ENCODE measurements at places on chromosomes 2 and 18.

DNA sequence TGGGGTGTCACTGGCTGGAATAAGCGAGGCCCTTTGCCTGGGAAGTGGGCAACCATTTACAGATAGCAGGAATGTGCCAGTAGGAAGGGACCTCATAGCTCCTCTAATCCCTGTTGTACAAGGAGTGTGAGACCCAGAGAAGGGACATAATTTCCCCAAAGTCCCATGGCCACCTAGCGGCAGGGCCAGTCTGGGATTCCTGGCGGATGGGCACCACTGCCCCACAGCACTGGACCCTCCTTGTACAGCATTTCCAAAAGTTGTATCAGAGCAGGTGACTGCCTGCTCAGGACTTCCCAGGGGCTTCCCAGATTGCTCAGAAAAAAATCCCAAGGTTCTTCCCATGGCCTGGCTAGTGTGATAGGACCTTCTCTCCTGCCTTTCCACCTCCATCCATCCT lies 185.8 kb downstream of the GLI2 start:
- no peak for DNase-seq

DNA sequence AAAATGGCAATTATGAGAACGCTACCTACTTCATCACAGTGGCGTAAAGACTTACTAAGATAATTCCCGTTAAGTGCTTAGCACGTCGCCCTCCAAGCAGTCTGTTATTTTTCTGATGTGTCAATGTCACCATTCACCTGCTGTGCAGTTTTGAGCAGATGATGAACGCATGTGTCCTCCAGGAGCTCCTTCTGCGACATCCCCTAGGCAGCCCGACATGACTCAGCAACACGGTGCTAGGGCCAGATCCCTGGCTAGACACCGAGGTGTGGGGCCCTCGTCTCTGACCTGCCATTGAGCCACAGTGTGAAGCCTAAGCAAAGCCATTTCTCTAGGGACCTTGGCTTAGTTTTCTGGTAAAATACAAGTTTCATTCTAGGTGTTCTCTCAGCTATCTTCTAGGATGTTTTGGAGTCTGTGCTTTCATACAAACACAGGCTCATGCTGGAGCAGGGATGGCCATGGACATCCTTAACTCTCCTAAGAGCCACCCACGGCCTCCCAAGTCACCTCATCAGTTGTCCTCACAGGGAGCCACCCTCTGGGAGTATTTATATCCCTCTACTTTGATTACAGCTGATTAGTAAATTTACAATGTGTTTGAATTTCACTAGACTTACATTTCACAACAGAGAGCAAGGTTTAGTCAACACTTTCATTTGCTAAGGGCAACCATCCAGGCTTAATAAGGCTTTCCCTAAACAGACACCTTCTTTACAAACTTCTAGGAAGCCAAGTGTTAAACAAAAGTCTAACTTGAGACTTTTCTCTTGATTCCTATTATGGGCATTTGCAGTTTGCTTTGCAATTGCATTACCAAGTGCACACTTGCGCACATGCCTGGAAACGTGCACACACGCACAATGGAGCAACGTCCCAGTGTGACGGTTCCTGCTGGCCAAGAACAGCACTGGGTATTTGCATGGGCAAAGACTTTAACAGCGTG lies 376.8 kb upstream of the ID2 start:
- peak; percentile 38 for DNase-seq

DNA sequence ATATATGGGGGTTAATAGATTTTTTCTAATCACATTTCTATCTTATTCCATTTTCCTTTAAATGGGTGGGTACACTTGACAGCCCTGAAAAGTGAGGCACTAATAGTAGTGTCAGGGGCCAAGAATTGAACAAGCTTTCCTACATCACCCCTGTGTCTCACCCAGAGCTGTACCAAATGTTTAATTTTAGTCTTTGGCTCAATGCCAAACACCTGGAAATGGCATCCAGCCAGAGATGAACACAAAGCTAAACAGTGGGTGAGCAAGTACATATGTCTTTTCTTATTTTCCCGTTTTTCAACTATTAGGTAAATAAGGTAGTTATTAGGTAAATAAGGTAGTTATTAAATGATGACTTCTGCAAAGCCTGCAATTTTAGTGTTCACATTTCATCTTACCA lies 276.3 kb upstream of the ERBB4 start:
- DNase-seq, result no peak

DNA sequence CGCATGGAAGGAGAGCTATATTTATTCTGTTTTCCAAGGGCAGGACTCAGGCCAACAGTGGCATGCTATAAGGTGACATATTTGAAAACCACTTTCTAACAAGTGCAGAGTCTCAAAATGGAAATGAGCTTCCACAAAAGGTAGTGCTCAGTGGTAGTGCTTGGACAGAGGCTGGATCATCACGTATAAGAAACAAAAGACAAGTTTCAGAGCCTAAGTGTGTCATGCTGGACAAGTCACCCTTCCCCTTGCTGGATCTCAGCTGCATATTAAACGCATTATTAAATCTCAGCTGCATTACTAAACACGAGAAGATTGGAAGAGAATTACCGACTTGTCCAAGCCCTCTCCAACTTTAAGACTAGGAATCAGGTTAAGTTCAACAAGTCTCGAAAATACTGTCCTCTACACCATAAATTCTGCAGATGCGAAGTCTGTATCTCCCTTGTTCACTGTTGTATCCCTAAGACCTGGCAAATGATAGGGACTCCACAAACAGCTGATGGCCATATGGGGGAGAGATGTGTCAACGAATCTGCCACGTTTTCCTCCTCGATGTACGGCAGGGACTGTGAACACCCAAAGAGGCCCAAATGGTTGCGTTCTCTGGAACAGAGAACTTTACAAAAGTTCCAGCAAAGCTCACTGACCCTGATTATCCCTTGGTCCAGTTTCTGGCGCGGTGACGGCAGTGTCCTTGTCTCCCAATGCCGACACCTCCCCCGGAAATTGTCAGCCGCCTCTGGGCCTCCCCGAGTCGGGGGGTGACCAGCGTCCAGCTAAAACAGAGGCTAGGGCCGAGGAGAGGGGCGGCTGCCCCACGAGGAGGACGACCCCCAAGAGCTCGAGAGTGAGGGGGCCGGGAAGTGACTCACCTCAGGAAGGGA lies 611 bp downstream of the NOL10 start:
- no peak for DNase-seq

- no peak for DNase-seq
These were observed 112.2 kb downstream of the OSBPL6 start for GRCh38 chr2:178306352-178307073.

DNA sequence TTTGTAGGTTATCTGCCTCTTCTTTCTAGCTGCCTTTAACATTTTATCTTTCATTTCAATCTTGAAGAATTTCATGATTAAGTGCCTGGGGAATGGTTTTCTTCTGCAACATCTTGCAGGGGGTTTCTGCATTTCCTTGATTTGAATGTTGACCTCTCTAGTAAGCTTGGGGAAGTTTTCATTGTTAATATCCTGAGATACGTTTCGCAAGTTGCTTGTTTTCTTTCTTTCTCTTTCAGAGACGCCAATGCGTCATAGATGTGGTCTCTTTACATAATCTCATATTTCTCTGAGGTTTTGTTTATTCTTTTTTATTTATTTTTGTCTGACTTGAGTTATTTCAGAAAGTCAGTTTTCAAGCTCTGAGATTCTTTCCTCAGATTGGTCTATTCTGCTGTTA lies 225.7 kb downstream of the XIRP2 start:
- no peak for DNase-seq

GRCh38 chr18:76496194-76496890 lies 1.3 kb upstream of the ZNF516 start:
- peak; percentile 53 for DNase-seq

DNA sequence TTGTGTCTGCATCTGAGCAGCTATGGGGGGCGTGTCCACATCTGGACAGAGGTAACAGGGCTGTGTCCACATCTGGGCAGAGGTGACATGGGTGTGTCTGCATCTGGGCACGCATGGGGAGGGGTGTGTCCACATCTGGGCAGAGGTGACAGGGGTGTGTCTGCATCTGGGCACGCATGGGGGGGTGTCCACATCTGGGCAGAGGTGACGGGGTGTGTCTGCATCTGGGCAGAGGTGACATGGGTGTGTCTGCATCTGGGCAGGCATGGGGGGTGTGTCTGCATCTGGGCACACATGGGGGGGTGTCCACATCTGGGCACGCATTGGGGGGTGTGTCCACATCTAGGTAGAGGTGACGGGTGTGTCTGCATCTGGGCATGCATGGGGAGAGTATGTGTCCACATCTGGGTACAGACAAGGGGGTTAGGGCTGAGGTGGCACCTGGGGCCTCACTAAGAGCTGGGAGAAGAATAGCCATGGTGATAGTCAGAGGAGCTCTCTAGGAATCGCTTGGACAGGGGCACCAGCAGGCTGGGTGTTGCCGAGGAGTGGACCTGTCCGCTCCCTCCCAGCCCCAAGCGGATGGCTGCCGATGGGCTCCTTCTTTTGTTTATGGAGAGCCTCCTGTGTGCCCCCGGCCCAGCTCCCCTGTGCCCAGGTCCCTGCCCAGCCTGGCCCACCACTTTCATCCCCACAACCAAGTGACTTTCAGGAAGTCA lies 177.8 kb downstream of the EIPR1 start:
- no peak for DNase-seq

GRCh38 chr2:203599509-203599908 lies 64.4 kb upstream of the RAPH1 start:
- DNase-seq, result no peak

DNA sequence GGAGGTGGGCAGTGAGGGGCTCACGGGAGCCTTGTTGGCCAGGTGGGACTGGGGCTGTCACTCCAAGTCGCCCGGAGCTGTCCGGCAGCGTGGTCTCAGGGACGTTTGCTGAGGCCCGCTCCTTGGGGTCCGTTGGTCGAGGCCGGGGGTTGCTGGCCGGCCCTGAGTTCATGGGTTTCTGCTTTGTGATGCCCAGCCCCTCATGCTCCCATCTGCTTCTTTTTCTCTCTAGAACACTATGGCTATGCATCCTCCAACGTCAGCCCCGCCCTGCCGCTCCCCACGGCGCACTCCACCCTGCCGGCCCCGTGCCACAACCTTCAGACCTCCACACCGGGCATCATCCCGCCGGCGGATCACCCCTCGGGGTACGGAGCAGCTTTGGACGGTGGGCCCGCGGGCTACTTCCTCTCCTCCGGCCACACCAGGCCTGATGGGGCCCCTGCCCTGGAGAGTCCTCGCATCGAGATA lies 14.5 kb downstream of the NFATC1 start:
- no peak for DNase-seq

- no peak for DNase-seq
These were observed 40.1 kb upstream of the TAF1B start for GRCh38 chr2:9803023-9803805.

DNA sequence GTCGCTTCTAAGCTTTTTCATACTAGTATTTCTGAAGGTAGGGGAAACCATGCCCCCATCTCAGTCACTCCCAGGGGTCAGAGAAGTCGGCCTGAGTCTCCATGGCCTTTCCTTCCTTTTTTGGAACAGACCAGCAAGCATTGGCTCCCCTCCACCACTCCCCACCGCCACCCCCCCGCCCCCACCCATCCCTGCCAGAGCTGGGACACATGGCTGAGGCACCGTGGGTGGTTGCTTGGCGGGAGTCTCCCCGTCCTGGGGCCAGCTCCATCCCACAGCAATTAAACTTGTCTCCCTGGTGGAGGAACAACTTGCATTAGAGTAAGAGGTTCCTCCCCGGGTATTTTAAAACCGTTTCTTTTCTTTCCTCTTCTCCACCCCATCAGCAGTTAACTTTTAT lies 100.8 kb upstream of the TFPI start:
- no peak for DNase-seq

GRCh38 chr2:108949316-108950239 lies 39.4 kb downstream of the EDAR start:
- DNase-seq, result no peak

- no peak for DNase-seq
These were observed 220.6 kb downstream of the SLC4A10 start for GRCh38 chr2:161844822-161845221.

DNA sequence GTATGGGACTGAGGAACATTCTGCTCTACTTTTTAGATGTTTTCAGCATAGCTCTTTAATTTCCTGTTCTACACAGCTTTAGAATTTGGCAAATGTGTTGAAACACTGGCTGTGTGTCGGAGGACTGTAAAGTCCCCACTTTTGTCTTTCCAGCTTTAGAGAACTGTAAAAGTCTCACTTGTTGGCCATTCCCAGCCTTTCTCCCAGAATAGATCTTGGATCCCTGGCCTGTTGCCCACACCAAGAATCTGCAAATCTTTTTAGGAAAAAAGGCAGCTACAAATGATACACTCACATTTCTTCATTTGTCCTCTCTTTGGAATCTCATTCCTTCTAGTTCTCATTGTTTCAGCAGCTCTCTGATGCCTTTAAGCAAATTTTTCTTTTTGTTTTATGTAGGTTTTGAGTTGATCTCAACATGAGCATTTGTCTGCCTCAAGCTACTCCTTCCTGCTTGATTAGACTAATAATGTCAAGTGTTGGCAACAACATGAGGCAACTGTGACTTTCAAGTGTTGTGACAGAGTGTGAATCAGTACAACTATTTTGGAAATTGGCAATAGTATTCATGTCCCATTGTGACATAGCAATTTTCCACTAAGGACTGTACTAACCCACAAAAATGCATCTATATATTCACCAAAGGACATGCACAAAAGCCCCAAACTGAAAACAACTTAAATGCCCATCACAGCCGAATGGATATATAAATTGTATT lies 610.8 kb downstream of the EPHA4 start:
- DNase-seq, result no peak

- no peak for DNase-seq
These were observed 772.3 kb downstream of the LRRTM4 start for GRCh38 chr2:76749858-76750257.
